Stimulated activated CD8-positive, alpha-beta memory T cell treated with anti-CD3 and anti-CD28 coated beads, Interleukin-15, amount 100 ng/mL, for 48 hours (primary cell): ENCODE measurements at places on chromosomes 1 and 21.

- DNase-seq = no peak
These were observed 42.6 kb downstream of the C1orf198 start for GRCh38 chr1:230825761-230826160.

GRCh38 chr1:3151456-3151855, 82.5 kb downstream of the PRDM16 start:
- no peak for DNase-seq

GRCh38 chr1:176789571-176790090, 326.7 kb downstream of the PAPPA2 start:
- DNase-seq = no peak

DNA sequence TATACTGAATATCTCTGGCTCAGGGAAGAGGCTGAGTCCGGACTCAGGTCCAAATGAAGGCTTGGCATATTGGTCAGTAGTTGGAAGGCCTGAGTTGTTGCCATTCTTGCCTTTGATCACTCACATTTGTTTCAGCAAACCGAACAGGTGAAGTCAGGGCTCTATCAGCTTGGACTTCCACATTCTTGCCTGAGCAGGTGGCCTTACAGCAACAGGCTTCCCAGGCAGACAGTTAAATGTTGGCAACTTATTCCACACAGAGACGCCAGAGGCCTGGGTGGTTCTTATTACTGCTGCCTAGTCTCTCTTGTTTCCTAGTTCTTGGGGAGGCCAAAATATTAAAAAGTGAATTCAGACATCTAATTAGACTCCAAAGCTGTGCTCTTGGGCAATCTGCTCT, 36.6 kb downstream of the XCL2 start:
- DNase-seq = no peak

GRCh38 chr1:193406901-193407300, 220.5 kb upstream of the B3GALT2 start:
- DNase-seq = no peak

DNA sequence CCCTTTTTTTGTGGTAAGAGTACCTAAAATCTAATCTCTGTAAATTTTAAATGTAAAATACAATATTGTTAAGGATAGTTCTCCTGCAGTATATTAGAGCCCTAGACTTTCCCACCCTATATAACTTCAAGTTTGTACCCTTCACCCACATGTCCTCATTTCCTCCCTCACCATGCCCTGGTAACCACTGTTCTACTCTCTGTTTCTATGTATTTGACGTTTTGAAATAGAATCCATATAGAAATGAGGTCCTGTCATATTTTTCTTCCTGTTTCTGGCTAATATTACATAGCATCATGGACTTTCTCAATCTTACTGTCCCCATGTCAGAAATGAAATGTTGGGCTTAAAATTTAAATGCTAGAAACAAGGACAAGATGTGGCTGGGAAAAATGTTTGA, 24.8 kb downstream of the GBP7 start:
- no peak for DNase-seq

DNA sequence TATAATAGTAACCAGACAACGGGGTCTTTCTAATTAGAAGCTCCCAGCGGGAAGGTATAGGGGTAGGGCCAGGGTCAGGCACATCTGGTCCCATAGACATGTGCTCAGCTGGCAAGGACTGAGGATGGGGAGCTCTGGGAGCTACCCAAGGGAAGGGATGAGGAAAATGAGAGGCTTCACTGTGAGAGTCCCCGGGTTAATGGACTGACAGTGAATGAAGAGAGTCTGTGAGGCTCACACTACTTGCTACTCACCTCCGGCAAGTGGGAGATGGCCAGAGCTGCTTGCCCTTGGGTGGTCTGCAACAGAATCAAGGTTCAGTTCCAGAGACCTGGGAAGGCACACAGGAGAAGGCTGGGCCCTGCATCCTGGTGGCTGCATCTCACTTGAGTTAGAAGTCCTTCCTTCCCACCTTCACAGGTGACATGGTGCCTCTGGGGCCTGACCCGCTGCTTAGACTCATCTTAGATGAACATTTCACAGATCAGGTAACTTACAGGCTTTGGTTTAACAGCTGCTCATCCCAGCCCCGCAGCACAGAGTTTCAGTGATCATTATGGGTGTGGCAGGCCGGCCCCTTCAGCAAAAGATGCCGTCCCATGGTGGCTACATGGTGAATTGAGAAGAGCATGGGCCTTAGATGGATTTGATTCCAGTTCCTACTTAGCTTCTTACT, 31.7 kb downstream of the EIF2D start:
- no peak for DNase-seq

DNA sequence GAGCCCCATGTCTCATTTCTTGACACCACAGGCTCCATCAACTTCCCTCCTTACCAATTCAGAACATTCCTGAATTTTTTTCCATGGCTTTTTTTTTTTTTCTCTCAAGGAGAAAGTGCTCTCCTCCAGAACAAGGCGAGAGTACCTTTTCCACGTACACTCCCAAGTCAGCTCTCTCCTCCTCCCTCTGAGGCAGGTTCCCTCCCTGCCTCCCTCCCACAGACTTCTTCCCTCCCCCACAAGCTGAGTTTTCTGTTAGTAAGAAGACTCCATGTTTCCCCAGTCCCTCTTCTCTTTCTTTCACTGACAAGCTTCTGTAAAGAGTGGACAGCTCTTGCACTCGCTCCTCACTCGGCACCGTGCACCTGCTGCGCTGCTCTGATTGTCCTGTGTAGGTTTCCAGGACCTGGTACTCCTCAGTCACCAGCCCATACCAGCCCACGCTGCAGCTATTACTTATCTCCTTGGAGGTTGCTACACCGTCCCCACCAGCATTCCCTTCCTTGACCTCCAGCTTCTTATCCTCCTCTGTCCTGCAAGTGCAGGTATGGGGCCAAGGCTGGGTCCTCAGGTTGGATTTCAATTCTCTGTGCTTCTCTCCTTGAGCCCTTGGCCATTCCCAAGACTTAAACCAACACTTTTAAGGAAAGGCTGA, 3.8 kb downstream of the TRAF5 start:
- no peak for DNase-seq

- no peak for DNase-seq
These were observed 24.1 kb upstream of the ZNF436 start for GRCh38 chr1:23393706-23394105.

DNA sequence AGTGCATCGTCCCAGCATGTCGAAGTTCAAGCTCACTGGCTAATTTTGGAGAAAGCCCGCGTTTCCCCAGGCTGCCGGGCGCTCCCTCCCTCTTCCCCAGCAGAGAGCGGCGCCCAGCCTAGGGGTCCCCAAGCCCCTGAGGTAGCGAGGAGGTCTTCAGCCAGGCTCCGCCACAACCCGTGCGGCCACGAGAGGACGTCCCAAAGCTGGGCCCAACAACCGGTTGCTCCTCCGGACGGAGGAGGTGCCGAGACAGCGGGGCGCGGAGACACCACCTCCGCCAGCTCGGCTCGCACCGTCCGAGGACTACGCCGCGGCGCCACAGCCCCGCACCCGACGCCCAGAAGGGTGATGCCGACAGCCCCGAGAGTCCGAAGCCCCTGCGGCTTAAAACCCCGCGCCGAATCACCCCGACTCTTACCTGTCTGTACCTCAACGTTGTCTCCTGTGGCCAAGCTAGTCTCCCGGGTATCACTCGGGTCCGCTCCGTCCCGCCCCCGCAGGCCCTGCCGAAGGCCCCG, at the start of gene DENND2C:
Gene DENND2C, minus strand, starts transcription at position 488 of the 521 bp plus-strand sequence. CDS start 44,065 bp downstream, outside the sequence.
- DNase-seq = no peak

- no peak for DNase-seq
These were observed 10.2 kb downstream of the TNFRSF14 start for GRCh38 chr1:2566101-2567045.

DNA sequence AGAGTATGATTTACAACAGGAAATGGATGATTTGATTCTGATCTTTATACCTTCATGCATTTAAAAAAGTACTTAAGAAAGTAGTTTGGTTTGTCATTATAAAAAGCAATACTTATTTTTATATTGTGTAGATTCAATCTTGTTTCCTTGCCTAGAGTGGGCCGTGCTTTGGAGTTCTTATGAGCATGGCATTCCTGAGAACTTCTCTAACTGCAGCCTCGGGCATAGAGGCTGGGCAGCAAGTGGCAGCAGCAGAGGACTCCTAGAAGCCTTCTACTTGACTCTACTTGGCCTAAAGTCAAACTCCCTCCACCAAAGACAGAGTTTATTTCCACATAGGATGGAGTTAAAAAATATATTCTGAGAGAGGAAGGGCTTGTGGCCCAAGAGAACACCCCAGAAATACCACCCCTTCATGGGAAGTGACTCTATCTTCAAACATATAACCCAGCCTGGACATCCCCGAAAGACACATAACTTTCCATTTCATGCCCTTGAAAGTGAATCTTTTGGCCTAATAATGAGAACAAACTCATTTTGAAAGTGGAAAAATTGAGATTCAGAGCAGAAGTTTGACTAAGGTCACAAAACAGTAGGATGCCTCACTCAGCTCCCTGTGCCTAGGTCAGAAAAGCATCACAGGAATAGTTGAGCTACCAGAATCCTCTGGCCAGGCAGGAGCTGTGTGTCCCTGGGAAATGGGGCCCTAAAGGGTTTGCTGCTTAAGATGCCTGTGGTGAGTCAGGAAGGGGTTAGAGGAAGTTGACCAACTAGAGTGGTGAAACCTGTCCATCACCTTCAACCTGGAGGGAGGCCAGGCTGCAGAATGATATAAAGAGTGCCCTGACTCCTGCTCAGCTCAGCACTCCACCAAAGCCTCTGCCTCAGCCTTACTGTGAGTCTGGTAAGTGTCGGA, at the start of gene IVL:
Gene IVL, plus strand, starts transcription at position 861 of the 916 bp plus-strand sequence. CDS start 1,252 bp downstream, outside the sequence.
- DNase-seq = no peak

GRCh38 chr21:35206141-35207125, 157.3 kb upstream of the RUNX1 start:
- no peak for DNase-seq

DNA sequence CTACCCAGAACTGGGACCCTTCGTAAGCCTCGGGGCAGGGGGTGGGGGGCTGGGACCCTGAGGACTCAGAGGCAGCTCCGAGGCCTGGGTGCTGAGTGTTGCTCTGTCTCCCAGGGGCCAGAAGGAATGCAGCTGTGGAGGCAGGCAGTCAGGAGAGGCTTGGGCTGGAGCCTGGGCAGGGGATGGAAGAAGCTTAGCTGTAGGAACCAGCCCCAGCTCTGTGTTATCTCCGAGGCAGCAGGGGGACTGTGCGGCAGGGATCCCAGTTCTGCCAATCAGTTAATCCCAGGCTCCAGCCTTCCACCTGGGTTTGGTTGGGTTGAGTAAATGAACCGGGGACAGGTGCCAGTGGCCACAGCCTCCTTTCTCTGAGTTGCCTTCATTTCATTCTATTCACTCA, 8.2 kb upstream of the GRIK3 start:
- no peak for DNase-seq

DNA sequence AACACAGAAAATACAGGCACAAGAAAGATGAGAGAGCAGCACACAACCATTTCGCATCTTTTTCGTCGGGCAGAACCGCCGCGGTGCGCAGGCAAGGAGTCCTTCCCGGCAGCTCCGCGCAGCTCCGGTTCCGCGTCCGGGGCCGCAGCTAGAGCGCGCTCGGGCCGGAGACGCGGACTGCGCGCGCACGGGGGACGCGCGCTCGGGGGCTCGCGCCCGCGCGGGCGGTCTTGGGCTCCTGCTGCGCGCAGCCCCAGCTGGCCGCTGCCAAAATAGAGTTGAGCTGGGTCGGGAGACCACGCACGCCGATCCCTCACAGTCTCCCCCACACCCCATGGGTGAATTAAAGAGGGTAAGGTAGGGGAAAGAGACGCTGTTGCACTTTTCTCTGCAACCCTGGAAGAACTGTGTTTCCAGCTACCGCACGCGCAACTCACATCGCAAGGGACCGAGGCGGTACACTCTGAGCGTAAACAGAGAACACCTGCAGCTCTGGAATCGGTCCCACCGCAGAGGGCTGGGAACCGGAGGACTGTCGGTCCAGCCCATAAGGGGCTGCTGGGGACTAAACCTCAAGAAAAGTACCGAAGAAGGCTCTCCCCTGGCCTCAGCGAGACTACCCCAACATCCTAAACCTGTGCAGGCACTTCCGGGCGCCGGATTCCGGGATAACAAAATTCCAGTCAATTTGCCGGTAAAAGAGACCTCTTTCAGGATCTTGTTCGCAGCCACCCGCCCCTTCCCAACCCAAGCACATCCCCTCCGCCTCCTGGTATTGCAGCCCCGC, 1.7 kb downstream of the NR5A2 start:
- DNase-seq = no peak

GRCh38 chr1:238177351-238177750, 286.6 kb upstream of the ZP4 start:
- DNase-seq = no peak

- no peak for DNase-seq
These were observed 13.4 kb upstream of the UAP1 start for GRCh38 chr1:162548170-162548569.
